ENCODE measurements at places on chromosomes 4 and X. TPM values are rescaled to one million over a fixed set of nuclear protein-coding genes. Genes with fewer than 3 reads are reported as not detected.

The ASB9 gene
- not detected for total RNA-seq

DNA sequence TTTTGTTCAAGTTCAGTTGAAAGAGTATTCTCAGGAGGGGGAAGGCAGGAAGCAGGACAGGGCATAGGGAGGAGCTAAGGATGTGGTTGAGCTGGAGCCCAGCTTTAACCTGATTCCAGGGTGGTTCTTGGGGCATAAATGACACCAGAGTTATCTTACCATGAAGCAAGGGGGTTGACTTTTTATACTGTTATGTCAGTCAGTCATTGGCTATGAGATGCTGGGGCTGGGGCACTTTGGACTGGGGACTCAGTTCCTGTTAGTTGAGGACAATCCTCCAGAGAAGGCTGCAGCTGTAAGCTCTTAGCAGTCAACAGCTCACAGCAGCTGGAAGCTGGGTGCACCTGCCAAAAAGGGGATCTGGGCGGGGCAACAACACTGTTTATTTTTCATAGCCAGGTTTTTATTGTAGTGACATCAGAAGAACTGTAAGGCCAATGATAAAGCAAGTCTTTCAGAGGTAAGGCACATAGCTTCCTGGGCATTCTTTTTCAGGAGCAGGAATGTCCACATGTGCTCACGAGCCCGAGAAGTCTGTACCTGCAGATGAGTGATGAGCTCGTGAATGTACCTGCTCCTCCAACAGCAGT, 78.5 kb downstream of the MID1IP1 start:
- peak; percentile 80 for DNase-seq

DNA sequence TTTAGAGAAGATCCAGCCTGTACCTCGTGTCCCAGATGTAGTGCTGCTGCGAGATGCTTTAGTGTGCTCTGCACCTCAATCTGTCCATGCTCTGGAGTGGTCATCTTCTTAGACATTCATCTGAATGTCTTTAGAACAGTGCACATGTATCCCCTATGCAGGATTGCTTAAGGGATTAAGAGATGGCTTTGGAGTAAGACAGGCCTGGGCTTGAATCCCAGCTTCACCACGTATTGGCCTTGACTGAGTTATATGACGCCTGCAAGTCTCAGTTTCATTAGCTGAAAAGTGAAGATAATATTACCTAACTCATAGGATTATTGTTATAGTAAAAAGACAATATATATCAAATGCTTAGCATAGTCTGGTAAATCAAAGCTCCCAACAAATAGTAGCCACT, 98.3 kb downstream of the NFKB1 start:
- no peak for DNase-seq

DNA sequence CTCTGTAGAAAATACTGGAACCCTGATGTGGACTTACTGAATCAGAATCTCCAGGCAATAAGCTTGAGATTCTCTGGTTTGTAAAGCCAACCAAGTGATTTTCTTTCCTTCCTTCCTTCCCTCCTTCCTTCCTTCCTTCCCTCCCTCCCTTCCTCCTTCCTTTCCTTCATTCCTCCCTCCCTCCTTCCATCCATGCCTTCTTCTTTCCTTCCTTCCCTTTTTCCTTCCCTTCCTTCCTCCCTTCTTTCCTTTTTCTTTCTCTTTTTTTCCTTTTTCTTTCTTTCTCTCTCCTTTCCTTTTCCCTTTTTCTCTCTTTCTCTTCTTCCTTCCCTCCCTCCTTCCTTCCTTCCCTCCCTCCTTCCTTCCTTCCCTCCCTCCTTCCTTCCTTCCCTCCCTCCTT, 450.8 kb downstream of the GRXCR1 start:
- no peak for DNase-seq

DNA sequence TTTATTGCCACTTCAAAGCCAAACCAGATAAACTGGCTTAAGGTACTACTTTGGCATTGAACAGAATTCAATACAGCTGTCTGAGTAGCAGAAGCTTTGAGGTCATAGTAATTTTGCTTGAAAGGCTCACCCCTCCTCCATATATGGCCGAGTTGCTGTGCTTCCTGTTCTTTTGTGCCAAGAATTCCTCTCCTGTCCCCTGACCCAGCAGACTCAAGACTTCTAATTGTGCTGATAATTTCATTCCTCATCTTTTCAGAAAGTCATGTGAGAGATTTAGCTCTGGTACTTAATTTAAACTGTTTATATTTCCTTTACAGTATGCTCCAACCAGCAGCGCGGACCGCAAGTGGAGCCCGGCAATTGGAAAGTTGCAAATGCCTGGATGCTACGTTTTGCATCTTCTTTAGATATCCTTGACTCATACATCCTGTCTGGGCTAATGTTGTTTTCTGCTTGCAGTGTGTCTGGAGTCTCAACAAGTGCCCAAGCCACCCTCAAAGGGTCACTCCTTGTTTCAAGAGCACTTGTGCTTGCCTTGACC, 373.4 kb downstream of the PDGFC start:
- no peak for DNase-seq

DNA sequence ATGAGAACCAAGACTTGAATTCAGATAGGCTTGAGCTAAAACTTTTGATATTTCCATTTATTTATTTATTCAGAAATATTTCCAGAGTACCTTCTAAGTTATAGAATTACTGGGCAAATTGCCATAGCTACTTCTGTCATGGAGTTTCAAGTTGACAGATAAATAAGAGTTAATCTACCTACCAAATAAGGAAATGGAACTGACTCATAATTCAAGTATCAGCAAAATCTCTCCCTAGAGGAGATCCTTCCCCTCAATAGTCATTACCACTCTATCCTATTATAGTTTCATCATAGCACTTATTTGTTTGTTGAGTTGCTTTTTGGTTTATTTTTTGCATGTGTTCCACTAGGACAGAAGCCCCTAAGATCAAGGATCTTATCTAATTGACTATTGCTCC, 48.8 kb upstream of the CCSER1 start:
- DNase-seq, result no peak

All from B cell (primary cell).